ENCODE measurements at places on chromosomes 3 and 15.

- no peak for DNase-seq
Measured at GRCh38 chr3:32257641-32258438, 19.4 kb downstream of the CMTM8 start.

GRCh38 chr15:62492900-62493299 lies 327.8 kb upstream of the C2CD4B start:
- DNase-seq: no peak

DNA sequence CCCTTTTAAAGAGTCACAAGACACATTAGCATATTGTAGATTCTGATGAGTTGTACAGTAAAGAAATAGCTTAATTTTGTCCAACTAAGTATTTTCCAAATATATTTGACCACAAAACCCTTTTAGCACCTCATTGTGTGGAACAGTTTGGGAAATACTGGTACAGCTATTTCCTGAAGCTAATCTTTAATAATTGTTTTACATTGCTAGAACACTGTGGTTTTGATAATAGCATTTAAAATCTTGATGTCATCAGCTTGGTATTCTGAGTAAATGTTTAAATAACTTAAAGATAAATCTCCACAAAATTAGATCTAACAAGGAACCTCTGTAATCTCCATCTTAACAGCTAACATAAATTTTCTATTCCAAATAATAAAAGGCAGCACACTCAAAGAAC lies 140.0 kb upstream of the MLF1 start:
- no peak for DNase-seq

- no peak for DNase-seq
Measured at GRCh38 chr15:49423021-49423420, at the start of gene FGF7. FGF7 (plus strand) TSS chr15:49423242; CDS start chr15:49424298, 1,056 bp downstream.

DNA sequence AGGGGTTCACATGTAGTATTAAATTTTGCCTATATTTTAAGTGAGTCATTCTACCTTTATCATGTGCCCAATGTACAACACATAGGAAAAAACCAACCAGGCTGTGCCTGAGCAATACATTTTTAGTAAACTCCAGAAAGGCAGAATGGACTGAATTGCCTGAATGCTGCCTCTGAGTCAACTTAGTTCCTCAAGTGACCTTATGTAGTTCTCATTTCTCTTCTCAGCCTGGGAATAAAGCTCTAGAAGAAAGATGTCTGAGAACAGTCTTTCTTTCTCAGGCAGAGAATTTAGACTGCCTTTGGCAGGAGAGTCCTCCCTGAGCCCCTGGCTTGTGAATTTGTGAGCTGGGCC lies 13.0 kb downstream of the ST3GAL6 start:
- DNase-seq: no peak

GRCh38 chr15:85688711-85689110 lies 106.0 kb downstream of the KLHL25 start:
- no peak for DNase-seq

DNA sequence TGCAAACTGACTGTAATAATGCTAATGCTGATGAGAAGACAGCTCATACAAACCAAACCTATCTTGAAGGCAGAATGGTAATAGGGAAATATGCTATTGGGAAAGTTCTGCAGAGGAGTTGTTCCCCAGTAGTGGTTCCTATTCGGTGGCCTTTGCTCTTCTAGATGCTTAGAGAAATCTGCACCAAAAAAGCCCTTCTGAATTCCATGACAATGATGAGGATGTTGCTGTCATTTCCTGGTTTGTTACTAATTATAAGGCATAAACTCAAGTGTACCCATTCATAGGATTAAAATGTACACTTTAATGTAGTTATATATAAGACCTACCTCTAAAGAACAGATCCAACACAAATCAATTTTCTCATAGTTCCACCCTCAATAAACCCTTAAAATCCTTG lies 30.1 kb downstream of the TOMM70 start:
- DNase-seq: no peak

DNA sequence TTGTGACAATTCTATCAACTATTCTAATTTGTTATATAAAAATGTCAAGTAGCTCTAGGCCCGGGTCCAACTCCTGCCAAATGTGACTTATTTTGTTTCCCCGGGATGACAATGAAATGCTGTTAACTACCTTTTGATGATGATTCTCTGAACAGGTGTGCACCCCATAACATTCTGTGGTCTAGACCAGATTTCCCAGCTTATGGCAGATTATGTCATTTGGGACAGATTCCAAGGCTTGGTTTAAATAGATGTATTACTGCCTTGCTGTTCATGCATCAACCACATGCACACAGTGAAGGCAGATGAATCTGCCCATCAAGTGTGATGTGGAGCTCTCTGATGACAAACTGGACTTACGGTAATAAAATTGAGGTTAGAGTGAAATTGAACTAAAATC lies 150.5 kb downstream of the MECOM start:
- DNase-seq: no peak

- no peak for DNase-seq
Measured at GRCh38 chr15:65201918-65202317, 9.4 kb downstream of the CILP start.

DNA sequence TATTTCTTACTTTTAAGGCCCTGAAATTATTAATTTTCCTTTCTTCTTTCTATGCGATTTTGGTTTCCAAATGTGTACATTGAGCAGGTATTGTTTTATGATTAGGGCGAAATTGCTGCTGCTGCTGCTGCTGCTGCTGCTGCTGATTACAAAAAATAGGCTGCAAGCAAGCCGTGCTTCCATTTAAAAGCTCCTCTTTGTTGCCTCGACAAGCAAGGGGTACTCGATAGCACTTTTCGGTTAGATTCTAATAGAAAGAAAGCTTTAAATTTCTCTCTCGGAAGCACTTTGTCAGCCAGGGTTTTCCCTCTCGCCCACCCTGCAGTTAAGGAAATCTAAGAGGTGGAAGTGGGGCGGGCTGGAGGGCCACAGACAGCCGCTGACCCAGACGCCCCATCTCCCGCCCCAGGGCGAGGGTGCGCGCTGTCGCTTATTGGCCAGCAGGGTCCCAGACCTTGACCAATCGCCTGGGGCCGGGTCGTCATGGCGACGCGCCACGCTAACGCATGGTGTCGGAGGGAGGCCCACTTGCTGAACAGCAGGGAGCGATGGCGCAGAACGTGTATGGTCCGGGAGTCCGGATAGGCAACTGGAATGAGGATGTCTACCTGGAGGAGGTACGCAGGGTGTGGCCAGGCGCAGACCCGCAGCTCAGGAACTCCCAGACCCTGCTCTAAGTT lies at the start of gene CFAP161:
CFAP161 (plus strand) TSS at position 489 of the 680 bp plus-strand sequence; CDS start at position 549, 60 bp downstream.
- no peak for DNase-seq

DNA sequence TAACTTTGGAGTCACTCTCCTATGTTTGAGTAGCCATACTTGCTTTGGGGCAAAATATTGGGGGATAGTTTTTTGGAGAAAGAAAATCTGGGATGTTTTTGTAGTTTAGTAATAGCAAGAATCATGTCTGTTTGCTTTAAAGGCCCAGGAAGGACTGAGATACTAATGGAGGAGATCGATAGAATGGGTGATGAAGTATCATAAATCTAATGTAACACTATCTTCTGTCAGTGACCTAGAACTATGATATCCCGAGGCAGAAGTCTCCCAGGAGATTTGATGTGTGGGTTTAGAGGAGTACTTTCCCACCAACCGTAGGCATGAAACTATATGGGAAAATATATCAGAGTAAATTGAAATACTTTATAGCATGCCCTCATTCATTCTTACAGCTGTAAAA lies 21.0 kb upstream of the NFKBIZ start:
- DNase-seq: no peak

DNA sequence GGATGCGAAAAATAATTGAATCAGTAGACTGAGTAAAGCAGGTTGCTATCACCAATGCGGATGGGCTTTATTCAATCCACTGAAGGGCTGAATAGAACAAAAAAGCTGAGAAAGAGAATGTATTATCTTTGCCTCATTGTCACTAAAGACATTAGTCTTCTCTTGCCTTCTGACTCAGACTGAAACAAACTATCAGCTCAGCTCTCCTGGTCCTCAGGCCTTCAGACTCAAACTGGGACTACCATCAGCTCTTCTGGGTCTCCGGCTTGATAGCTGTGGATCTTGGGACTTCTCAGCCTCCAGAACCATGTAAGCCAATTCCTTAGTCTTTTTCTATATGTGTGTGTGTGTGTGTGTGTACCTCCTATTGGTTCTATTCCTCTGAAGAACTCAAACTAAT lies 12.6 kb downstream of the IFT57 start:
- no peak for DNase-seq

- DNase-seq: no peak
Measured at GRCh38 chr15:84826369-84826823, 9.2 kb downstream of the ALPK3 start.

GRCh38 chr3:99684644-99685043 lies 46.2 kb downstream of the COL8A1 start:
- no peak for DNase-seq

DNA sequence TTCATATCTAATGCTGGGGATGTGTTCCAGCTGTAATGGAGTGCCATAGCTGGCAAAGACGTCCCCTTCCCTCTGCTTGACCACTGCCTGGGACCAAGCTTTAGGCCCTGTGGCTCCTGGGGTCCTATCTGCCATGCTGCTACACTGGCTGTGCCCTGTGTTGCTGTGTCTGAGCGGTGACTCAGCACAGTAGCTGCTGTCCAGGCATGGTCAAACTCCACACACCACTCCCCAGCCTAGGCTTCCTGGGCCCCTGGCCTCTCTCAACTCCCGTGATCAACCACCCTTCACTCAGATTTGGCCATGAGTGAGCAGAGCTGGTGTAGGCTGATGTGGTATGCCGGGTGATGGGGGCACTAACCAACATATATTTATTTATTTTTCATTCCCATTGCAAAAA lies 27.0 kb downstream of the EPHB1 start:
- no peak for DNase-seq

GRCh38 chr3:79199966-79200365 lies 567.8 kb downstream of the ROBO1 start:
- no peak for DNase-seq

GRCh38 chr3:12380461-12380860 lies 91.6 kb downstream of the PPARG start:
- no peak for DNase-seq

- DNase-seq: no peak
Measured at GRCh38 chr3:4986782-4987537, 7.7 kb downstream of the BHLHE40 start.

- DNase-seq: no peak
Measured at GRCh38 chr3:128784232-128784631, 58.2 kb downstream of the RAB7A start.

DNA sequence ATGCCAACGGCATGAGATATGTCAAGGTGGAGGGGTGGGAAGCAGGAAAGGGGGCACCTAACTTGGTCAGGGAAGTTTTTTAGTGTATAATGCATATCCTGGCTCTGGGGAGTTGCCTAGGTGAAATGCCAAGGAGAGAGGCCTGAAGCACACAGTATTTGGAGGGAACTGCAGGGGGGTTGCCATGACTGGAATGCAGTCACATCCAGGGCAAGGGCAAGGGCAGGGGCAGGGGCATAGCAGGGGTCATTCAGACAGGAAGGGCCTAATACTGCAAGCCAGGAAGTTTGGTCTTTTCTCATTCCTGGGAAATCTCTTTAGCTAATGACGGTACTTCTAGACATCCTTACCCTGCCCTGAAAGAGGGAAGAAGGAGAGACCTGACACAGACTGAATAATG lies 60.5 kb downstream of the MYRIP start:
- no peak for DNase-seq

- DNase-seq: no peak
Measured at GRCh38 chr15:73079565-73079964, 27.3 kb downstream of the NEO1 start.

DNA sequence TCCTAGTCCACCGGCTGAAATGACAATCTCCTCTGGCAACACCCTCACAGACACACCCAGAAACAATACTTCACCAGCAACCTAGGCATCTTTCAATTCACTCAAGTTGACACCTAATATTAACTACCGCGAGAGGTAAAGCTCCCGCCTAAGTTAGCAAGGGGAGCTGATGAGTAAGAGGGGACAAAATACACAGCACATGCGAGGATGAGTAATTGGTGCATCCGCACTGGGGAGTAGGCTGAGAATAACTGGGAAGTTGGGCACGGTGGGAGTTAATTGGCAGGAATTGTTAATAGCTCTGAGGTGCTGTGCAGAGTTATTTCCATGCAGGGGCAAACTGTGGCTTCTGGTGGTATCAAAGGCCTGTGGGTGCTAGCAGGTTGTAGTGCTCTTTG lies 14.5 kb upstream of the PLD1 start:
- no peak for DNase-seq

DNA sequence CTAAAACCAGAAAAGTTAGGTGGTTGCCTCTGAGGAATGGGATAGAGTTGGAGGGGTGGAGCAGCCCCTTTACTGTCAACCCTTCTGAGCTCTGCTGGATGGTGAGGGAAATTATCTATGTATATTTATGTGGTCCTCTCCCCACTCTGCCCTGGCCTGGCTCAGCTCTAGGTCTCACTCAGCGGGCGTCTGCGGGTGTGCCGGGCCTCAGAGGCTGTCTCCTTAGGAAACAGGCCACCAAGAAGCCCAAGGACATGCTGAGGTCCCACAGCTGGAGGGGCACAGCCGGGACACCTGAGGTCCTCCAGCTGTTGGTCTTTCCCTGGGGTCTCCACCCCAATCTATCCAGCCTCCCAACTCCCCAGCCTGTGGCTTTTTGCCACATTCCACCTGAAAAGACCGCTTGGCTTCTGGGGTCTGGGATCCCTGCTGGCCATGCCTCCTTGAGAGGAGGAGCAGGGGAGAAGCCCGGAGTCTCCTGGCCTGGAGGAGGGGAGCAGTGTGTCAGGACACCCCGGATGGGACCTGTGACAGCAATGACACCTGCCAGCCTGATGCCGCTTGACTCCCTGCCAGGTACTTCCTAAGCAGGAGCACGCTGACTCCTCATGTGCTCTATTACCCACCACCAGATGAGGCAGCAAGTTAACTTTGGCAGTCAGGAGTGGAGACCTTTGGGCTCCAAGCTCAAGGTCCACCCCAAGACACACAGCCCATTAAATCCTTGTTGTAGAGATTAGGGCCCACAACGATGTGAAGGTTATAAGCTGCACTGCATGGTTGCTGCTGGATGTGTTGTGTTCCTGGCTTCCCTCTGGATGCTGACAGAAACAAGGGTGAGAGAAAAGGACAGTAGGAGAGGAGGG lies at the start of gene SLC28A1:
SLC28A1 (plus strand) TSS at position 747 of the 866 bp plus-strand sequence. CDS start 3,099 bp downstream, outside the sequence.
- DNase-seq: no peak

- no peak for DNase-seq
Measured at GRCh38 chr3:194449913-194450312, 36.9 kb downstream of the ATP13A3 start.
